NCI-H2171 (cell line): ENCODE measurements at places on chromosomes 3 and 15.

DNA sequence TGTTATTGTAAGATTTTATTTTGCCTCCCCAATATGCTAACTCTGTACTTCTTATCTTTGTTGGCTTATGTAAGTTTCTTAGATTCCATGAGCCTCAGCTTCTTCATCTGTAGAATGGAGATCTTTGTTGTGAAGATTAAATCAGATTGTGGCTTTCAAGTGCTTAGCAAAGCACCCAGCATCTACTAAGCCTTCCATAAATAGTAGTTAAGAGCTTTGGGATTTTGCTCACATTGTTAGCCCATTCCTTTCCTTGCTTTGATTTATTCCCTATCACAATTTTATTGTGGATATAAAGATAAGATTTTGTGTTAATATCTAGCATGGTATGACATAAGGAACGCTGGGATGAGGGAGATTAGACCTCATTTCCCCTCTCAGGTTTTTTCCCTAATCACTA lies 501.4 kb downstream of the PYDC2 start:
- no peak for DNase-seq

- DNase-seq = peak; percentile 12
These were observed at the start of gene PLA2G4B for GRCh38 chr15:41838400-41838897. Gene PLA2G4B, plus strand, starts transcription at chr15:41838847. Its CDS starts 67 bp downstream, at chr15:41838914.

DNA sequence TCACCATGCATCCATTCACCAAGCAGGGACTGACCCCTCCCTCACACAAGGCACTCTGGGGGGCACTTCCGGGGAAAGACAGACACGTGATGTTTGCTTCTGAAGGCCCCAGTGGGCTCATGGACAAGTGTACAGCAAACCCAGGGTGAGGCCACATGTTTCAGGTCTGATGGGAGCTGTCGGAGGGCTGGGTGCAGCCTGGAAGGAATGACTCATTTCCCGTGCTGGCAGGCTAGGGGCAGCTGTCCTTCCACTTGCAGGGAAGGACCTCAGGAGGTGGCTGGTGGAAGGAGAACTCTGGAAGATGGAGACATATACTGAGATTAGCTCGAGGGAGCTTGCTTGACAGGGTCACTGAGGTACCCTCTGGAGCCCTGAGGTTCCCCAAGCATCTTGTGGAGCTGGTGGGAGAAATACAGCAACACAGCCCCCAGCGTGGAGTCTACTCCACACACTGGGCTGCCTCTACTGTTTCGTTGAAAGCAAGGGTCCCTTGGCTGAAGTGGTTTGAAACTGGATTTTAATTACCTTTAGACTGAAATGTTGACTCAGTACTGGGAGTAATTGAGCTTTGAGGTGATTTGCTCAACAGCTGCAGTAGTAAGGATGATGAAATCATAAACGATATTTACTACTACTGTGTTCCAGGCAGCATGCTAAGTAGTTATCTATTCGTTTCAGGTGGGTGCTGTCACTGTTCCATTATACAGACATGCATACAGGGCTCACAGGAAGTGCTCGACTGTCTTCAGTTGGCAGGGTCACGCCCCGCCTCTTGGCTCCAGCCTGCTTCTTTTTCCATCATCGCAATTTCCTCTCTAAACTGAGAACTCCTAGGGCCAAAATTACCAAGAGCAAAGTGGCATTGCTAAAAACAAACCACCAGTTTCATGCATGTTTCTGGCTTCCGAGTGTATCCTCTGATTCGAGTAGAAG lies 230.4 kb downstream of the ADAMTS17 start:
- DNase-seq = no peak

DNA sequence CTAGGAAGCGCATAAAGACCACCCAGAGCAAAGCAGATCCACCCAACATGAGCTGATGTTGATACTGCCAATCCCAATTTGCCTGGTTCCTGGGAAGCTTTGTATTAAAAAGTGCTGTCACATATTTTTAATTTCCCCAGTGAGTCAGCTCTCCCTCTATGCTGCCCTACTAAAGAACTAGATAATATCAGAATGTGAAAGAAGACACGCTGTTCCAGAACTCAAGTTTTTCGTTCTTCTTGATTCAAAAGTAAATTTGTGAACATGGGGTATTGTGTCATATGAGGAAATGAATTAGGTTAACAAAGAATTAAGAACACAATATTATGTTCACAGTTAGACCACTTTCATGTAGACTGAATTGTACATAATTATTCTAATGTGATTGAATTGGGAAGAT lies 734.2 kb upstream of the ALCAM start:
- DNase-seq = no peak

DNA sequence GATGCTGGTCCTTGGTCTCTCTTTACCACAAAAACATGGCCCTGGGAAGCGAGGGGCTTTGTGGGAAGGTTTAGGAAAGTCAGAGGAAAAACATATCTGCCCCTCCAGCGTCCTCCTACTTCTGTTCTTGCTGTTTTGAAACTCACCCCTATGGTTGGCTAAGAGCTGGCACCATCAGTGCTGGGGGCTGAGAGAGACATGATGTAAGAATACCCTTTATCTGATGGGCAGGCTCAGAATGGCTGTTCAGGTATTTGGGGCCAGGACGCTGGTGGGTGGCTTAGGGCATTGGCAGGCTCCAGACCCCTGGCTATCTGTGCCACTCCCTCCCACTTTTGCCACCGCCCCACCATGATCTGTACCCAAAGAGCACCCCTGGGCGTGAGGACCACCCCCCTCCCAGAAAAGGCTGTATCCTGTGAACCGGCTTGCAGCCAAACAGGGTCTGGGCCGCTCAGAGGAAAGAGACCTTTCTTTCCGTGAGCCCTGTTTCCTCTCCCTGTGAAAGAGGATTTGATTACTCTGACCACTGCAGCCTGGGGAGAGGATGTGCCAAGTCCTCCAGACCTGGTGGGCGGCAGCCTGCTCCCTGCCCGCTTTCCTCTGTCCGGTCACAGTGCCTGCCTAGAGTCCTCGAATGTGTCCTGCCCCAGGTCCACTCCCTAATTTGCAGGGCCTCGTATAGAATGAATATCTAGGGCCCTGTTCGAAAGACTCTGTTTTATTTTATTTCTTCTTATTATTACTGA lies 61.3 kb upstream of the SLC6A6 start:
- no peak for DNase-seq

DNA sequence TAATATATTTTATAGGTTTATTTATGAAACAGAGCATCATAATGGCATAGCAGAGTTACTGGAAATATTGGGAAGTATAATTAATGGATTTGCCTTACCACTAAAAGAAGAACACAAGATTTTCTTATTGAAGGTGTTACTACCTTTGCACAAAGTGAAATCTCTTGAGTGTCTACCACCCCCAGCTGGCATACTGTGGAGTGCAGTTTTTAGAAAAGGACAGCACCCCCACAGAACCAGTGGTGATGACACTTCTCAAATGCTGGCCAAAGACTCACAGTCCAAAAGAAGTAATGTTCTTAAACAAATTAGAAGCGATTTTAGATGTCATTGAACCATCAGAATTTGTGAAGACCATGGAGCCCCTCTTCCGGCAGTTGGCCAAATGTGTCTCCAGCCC lies 58.1 kb downstream of the DNAH1 start:
- no peak for DNase-seq
